Fibroblast of skin of back (primary cell): ENCODE measurements at places on chromosomes 16 and 17.

DNA sequence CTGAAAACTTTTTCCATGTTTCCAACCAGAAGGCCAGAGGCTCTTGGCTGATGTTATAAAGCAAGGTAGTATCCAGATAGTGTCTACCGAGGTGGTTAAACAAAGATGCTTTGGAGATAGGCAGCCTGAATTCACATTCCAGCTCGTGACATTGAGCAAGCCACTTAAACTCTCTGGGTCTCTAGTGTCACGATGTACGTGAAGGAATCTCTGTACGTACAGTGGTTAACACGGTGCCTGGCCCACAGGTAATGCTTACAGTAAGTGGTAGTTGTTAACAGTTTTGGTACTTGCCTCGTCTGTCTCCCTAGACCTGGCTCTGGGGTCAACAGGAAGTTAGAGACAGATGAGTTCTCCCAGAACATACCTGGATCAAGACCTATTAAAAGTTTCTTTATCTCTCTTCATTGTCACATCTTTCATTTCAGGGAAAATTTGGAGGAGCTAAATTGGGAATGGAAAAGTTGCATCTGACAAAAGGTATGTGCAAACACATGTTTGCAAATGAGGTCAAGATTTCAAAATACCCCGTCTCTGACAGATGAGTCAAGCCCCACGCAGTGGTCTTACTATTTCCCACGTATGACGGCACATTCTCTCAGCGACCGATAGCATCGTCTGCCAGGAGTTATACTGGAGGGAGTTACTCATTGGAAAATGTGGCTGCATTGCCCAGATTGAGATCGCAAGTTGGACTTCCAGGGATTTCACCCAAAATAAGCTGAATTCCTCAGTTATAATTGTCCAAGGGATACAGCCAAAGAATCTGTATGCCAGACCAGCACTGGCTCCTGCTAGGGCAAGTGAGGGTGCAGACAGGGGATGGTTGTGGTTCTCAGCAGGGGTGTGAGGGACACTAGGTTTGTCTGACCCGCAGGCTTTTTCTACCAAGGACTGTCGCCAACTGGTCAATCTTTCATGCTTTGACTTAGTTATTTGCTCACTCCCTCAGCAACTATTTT lies 18.9 kb upstream of the MYH10 start:
- DNase-seq = peak; percentile 82

GRCh38 chr17:78673395-78673794 lies 96.2 kb upstream of the DNAH17 start:
- no peak for DNase-seq

DNA sequence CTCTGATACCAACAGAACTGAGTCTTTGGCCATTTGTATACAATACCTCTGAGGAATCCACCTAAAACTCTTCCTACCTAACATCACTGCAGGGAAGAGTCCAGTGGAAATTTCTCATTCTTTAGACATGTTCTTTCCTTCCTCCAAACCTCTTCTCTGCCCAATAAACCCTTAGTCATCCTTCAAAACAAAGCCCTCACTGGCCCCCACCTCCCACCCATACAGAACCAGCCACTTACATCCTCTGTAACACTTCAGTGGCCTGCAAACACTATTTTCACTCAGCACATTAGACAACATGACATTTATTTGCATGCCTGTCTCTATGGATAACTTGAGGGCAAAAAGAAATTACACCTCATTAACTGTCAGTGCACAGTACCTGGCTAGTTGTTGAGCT lies 200.3 kb upstream of the NOG start:
- no peak for DNase-seq

GRCh38 chr17:51997723-51998122 lies 160.8 kb downstream of the CA10 start:
- DNase-seq = no peak

DNA sequence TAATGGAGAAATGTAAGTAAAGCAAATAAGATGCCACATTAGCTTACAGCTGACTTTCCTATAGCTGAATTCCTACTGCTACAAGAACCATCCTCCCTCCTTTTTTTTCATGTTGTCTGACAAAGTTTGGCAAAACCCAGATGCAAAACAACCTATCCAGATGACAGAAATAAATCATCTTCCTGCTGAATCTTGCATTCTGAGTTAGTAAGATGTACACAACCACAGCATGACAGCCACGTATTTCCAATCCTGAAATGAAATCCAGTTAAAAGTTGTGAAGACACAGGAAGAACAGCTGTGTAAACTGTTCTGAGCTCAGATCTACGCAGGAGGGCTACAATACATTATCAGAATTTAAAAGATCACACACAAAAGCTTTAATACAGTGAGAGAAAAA lies 5.1 kb upstream of the DHX33 start:
- no peak for DNase-seq

GRCh38 chr16:15640966-15641365 lies 2.0 kb downstream of the MARF1 start:
- DNase-seq = no peak

- no peak for DNase-seq
These were observed 158.9 kb upstream of the CNTNAP4 start for GRCh38 chr16:76118344-76118743.

DNA sequence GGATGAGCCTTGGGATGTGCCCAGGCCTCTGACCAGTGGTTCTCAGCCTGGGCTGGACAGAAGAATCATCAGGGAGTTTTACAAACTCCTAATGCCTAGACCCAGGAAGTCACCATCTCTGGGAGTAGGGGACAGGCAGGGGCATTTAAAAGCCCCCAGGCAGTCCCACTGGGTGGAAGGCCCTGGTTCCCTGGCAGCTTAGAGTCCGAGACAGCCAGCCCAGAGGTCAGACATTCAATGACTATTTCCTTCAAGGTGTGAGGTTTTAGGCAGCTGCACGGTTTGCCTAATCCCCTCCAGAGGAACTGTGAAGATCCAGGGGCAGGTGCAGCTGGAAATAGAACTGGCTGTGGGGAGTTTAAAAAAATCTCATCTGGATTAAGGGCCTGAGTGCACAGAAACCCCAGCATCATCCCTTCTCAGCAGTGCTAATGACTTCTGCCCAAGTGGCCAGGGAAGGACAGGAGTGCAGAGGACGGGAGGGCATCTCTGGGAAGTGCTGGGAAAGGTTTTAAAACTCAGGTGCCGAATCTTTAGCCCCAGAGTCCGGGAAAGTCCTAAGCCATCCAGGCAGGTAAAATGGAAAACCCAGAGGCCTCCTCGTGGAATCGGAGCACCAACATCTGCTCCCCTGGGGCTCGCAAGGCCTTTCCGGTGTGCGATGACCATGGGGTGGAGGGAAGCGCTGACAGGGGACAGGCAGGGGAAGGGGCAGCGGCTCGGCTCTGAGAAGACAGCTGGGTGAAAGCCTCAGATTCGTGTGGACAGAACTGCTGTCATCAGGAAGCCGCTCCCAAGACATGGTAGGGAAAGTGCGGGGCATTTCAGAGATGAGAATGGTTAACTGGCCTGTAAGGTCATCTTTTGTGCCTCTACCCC lies 1.5 kb upstream of the LGALS3BP start:
- DNase-seq = no peak

- peak; percentile 46 for DNase-seq
These were observed 32.6 kb downstream of the RAI1 start for GRCh38 chr17:17713839-17714238.

- DNase-seq = no peak
These were observed 160.6 kb downstream of the TANC2 start for GRCh38 chr17:63126607-63127006.

DNA sequence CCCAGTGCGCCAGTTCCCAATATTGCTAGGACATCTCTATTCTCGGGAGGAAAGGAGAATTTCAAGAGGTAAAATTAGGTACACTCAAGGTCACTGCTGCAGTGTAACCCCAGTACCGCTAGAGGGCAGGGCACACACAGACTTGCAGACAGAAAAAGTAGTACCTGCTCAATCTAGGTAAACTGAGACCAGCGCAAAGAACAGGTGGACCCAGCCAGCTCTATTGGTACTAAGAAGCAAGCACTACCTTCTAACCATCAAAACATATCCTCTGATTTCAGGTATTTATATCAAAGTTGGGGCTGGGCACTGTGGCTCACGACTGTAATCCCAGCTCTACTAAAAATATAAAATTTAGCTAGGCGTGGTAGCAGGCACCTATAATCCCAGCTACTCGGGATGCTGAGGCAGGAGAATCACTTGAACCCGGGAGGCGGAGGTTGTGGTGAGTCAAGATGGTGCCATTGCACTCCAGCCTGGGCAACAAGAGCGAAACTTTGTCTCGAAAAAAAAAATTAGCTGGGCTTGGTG lies 3.6 kb upstream of the WDR81 start:
- DNase-seq = peak; percentile 43

- DNase-seq = no peak
These were observed 181.5 kb upstream of the MON1B start for GRCh38 chr16:77009453-77009852.

DNA sequence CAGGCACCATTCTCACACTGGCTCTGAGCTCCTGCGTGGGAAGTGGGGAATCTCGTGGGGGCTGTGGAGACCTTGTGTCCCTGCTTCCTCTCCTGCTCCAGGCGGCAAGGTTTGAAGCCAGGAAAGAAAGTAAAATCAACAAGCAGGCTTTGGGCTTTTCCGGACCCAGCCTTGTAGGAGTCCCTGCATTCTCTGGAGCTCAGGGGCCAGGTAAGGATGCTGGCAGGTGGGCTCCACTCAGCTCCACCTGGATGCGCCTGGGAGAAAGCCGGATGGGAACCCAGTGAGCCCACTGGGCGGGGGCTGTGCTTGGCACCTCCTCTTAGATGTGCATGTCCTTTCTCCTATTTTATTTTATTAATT lies 362.5 kb downstream of the SEC14L1 start:
- DNase-seq = no peak

DNA sequence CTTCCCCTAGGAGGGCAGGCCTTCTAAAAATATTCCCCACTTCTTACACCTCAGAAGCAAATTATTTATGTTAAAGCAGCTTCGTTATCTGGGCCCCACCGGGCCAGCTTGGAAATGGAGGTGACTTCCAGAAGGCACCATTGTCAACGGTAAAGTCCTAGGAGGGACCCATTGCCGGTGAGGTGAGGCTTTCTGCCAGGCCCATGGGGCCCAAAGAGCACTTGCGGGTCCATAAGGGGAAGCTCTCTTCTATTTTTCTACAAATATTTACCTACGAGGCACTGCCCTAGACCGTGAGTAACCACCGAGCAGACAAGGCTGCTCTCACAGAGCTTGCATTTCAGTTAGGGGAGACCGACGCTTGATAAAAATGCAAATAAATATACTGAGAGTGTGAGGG lies 41.5 kb downstream of the C16orf78 start:
- DNase-seq = no peak

DNA sequence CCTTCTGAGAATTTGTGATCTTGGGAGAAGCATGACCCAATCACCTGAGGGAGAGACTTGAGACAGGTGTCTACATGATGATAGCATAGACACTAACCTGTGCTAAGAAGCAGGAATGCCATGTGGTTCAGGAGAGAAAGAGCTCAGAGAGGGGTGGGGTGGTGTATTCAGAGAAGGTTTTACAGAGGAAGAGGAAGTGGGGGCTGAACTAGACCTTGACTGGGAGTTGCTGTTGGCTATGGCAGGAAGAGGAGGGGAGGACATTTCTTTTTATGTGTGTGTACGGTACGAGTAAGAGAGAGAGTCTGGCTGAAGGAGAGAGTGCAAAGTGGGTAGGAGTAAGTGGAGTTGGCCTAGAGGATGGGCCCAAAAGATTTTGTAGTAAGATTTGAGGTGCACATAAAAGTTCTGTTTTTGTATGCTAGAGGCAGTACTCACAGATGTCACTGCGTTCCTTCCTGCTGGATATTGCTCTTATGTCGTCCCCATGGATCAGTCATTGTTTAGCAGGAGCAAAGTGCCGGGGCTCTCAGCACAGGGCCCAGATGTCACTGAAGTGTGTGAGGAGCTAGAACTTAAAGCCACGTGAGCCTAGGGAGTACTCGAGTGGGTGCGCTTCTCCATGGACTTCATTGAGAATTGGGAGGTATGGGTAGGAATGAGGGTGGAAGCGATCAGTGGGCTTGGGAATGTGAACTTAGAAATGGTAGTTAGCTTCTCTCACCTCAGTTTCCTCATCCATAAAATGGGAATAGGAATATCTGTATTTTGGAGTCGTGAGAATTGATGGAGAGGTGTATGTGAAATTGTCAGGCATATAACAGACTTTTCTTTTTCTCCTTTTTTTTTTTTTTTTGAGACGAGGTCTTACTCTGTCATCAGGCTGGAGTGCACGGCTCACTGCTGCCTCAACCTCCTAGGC lies 22.1 kb downstream of the SLC7A6 start:
- DNase-seq = no peak

- DNase-seq = no peak
These were observed 830 bp downstream of the SPACA3 start for GRCh38 chr17:32992321-32993033.

- no peak for DNase-seq
These were observed 481 bp upstream of the BRD7 start for GRCh38 chr16:50369133-50369804.

- no peak for DNase-seq
These were observed 91.0 kb downstream of the KCNJ12 start for GRCh38 chr17:21467196-21467595.

DNA sequence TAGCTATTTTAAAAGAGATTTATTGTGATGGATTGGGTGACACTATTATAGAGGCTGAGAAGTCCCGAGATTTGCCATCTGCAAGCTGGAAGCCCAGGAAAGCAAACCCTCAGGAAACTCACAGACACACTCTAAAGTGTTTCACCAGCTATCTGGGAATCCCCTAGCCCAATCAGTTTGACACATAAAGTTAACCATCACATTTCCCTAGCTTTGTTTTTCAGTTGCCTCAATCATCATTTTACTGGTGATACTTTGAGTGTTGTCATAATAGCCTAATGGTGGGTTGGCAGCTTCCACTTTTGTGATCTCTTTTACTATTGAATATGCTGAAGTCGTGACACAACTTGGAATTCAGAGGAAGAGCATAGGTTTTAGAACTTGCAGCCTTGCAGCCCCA lies 1.8 kb downstream of the SGF29 start:
- no peak for DNase-seq

GRCh38 chr16:66507731-66508239 lies 42.1 kb downstream of the TK2 start:
- DNase-seq = no peak

GRCh38 chr17:57404073-57404472 lies 147.8 kb downstream of the MSI2 start:
- no peak for DNase-seq

DNA sequence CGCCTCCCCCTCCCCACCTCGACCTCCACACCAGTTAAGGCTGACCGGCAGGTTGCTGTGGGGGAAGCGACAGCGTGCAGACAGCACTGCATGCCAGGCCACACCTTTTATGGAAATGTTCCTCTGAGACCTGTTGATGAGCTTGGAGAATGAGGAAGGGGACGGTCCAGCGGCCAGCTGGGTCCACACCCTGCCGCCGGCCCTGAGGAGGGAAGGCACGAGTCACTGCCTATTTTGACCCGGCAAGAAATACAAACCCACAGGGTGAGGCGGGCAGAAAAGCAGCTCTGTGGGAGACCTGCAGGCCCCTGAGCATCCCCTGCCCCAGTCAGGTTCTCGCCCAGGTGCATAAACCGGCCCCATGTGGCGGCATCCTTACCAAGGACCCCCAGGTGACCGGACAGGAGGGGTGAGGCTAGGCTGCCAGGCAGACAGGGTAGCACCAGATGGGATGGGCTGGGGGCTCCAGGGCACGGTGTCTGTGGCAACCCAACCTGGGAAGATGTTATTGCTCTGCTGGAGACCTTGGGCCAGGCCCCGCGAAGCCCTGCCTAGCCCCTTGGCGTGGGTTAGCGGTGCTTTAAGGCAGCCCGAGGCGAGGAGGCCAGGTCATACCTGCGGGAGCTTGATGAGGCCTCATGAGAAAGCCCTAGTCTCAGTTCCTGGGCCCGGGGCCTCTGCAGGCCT lies 12.7 kb downstream of the NATD1 start:
- no peak for DNase-seq

- DNase-seq = no peak
These were observed 13.8 kb upstream of the SP6 start for GRCh38 chr17:47864791-47865216.
